Activated naive CD8-positive, alpha-beta T cell treated with anti-CD3 and anti-CD28 coated beads for 36 hours (primary cell): ENCODE measurements at places on chromosomes 7 and 10.

- no peak for DNase-seq
Observed at GRCh38 chr7:127214956-127215718, 37.6 kb downstream of the GRM8 start.

DNA sequence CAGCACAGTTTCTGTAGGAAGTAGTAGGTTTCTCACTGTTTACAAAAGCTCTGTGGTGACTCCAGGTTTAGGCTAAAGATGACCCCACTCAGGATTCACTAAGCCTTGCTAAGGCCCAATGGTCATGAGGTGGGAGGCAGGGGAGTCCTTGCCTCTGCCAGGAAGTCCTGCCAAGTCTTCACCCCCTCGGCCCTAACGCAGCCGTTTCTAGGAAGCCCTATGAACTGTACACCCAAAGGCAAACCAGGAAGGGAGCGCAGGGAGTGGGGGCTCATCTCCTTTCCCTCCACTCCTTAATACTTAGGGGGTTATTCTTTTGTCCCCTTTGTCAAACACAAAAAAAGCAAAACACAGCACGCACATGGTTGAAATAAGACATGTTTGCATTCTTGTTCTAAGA lies 64.6 kb downstream of the CTBP2 start:
- DNase-seq: no peak

DNA sequence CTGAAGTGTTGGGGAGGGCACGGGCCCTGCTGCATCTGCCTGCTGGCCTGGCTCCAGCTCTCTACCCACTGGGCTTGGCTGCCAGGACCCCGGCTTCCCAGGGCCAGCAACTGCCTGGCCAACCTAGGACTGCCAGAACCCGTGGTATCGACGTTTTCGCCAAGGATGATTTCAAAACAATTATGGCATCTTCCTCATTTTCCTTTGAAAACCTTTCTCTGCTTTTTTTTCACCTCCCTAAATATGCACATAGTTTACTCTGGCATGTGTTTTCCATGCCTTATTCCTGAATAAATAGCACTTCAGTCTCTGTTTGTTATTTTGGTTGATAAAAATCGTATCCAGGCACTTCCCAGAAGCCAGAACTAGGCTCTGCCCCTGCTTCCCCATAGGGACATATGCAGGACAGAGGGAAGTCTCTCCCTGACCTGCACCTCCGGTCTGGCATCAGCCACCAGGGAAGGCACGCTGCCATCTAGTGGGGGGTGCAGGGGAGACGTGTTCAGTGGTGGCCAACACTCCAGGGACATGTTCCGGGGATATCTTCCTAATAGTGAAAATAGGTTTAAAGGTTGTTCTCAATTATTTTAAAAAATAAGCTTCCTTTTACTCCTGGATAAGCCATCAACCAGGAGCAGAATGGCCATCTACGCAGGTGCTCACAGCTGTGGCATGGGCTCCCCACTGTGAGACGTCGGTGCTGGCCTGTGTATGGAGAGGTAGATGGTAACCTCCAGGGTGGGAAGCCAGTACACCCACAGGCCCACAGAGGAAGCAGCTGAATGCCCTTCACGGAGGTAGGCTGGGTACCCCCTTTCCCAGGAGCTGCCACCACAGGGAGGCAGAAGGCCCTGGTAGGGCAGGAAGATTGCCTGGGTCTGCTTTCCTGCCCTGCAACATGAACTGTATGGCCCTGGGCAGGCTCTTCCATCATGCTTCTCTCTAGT lies 30.7 kb upstream of the ANTXRL start:
- DNase-seq: peak; percentile 53

- no peak for DNase-seq
Observed at GRCh38 chr7:125423458-125424155, 494.0 kb upstream of the POT1 start.

DNA sequence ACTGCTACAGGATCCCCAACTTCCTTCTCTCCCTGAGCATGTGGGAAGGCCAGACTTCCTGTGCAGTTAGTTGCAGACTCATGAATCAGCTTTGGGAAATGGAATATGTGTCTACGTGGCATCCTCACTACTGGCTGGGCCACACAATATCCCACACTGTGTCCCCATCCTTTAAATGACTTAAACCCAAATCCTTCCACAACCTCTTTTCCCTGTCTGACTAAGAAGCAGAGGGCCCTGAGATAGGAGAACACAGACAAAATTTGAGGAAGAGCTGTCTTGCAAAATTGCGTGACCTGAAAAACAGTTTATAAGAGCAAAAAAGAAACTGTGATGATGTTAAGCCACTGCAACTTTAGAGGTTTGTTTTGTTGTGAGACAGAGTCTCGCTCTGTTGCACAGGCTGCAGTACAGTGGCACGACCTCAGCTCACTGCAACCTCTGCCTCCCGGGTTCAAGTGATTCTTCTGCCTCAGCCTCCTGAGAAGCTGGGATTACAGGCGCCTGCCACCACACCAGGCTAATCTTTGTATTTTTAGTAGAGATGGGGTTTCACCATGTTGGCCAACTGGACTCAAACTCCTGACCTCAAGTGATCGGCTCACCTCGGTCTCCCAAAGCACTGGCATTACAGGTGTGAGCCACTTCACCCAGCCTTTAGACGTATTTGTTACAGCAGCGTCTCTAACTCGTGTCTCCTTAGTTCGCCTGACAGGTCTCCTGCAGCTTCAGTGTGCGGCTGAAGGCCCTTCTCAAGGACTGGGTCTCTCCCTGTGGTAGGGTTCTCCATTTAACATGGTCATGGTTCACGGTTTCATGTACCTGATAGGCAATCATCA lies 46.9 kb upstream of the SFMBT2 start:
- no peak for DNase-seq

- no peak for DNase-seq
Observed at GRCh38 chr10:34737772-34738169, 77.3 kb downstream of the PARD3 start.

DNA sequence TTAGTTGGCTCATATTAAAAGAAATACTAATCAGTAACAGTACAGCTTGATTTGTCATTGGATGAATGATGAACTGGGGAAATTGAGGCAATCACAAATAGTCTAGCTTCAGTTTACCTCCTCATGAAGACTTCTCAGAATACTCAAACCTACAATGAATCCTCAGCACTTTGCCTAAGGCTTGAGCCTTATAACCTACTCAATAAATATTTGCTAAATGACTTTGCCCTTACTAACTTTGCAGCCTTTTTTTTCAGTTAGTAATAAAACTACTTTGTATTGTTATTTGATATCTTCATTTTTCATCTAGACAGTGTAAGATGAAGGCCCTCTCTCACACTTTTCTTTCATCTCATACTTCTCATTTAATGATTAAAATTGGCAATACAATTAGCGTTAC lies 1162.5 kb upstream of the C7orf33 start:
- DNase-seq: no peak

DNA sequence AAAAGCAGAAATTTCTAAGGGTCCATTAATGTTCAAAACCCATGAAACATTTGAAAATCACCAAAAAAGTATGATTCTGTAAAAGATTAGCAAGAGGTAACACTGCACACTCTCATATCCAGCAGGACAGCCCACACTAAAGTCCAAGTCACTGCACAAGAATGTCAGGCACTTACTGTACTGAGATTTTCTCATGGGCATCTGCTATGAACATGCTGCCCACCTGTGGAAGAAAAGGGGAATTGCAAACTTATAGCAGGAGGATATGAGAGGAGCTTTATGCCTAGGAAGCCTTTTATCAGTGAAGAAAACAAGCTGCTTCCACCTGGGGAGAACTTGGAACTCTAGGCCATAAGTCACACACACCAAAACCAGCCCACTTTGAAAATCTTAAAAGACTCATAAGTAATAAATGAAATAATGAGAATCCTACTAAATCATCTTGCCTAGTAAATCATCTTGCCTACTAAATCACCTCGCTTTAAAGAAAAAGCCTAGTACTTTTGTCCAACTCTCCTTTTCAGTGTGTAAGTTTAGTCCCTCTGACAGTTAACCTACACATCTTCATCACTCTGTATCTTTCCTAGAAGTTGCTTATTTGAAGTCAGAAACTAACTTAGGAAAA lies 46.1 kb downstream of the ARMH3 start:
- DNase-seq: no peak
